ENCODE measurements at places on chromosomes 5 and 9.

DNA sequence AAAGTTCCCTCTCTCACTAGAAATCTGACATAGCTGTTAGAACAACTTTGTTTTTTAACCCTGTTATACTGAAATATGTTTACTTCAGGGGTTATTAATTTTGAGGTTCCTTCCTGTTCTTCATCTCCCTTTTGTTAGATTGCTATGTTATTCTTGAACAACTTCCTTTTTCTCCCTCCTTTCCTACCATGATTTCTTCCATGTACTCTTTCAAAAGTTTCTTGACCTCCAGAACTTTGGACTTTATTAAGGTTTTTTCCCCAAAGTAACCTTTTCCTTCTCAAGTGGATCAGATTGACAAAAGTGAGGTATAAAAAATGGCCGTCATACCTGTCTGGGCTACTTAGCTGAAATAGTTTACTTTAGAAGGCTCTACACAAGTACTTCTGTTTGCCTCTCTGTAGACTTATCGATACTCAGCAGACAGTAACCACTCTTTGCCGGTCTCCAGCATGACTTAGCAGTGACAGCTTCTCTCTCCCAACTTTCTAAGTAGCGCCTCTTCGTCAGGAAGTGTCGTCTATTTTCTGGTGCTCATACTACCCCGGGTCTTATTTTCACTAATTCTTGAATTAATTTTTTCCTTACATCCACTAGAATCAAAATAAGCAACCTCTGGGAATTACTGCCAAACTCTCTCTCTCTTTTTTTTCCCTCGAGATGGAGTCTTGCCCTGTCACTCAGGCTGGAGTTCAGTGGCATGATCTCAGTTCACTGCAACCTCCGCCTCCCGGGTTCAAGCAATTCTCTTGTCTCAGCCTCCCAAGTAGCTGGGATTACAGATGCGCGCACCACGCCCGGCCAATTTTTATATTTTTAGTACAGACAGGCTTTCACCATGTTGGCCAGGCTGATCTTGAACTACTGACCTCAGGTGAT, 19.7 kb downstream of the NFIL3 start:
- DNase-seq: no peak

DNA sequence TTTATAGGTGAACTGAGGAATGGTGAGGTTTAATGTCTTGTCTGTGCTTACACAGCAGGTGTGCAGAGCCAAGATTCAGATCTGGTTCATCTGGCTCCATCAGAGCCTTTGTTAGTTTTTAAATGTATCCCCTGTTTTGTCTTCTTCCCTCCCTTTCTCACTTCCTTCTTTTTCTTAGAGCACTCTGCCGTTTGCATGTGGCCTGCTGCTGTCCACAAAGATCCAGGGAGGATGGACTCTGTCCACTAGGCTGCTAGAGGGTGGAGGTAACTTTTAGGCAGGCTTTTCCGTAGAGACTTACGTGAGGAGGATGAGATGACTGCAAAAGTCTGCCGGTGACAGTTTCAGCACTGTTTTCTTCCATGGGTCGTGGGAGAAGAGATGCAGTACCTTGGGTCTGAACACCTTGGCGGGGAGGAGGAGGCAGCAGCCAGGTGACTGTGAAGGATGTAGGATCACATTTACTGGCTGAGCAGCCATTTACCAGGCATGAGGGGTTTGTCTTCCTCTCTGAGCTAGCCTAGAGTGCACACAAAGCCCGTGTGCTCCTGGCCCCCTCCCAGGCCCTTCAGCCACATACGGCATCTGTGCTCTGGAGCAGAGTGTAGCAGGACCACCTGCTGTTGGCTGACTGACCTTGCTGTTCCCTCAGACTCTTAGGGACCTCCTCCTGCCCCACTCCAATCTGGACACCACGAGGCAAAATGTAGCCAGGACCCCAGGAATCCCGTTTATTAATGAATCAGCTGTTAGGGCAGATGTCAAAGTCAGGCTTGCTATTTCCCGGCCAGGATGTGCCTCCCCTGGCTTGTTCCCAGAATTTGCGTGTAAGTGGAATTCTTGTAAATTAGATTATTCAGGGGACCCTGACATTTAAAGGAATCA, 1.8 kb downstream of the NTMT1 start:
- DNase-seq: no peak

- no peak for DNase-seq
Observed at GRCh38 chr5:9653811-9654210, 23.7 kb upstream of the TAS2R1 start.

GRCh38 chr5:180689071-180689694, 39.8 kb upstream of the FLT4 start:
- DNase-seq: no peak

DNA sequence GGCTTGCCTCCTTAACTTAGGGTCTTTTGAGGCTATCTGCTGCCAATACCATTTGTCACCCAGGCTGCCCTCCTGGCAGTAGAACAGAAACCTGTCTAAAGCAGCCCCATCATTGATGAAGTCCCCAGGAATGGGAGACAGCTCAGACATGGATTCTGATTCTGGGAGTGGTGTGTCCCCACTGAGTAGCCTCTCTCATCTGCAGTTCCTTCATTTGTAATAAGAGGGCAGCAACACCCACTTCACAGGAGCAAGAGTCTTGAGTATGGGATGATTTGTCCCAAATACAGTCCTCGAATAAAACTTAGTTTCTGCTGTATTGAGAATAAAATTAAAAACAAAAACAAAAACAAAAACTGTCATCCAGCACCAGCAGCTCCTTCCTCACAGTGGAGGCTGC, 167.6 kb downstream of the ASTN2 start:
- DNase-seq: peak; percentile 36

DNA sequence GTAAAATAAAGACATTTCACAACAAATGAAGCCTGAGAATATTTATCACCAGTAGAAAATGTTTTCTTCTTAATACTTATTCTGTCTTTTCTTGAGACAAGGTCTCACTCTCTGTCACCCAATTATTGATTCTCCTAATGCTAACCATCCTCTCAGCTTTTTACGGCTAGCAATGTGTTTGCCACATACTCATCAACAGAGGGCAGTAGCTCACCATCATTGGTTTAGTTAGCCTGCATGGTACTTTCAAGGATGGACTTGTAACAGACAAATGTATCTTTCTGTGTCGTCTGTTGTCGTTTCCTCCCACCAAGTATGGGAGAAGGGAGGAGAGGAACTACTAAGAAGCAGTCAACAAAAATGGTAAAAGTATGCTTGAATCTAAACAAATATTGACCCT, 5.9 kb upstream of the ACO1 start:
- peak; percentile 55 for DNase-seq

- no peak for DNase-seq
Observed at GRCh38 chr5:122421374-122422079, 109.5 kb downstream of the SNCAIP start.

GRCh38 chr9:93299418-93300174, 115.7 kb downstream of the WNK2 start:
- peak; percentile 3 for DNase-seq

DNA sequence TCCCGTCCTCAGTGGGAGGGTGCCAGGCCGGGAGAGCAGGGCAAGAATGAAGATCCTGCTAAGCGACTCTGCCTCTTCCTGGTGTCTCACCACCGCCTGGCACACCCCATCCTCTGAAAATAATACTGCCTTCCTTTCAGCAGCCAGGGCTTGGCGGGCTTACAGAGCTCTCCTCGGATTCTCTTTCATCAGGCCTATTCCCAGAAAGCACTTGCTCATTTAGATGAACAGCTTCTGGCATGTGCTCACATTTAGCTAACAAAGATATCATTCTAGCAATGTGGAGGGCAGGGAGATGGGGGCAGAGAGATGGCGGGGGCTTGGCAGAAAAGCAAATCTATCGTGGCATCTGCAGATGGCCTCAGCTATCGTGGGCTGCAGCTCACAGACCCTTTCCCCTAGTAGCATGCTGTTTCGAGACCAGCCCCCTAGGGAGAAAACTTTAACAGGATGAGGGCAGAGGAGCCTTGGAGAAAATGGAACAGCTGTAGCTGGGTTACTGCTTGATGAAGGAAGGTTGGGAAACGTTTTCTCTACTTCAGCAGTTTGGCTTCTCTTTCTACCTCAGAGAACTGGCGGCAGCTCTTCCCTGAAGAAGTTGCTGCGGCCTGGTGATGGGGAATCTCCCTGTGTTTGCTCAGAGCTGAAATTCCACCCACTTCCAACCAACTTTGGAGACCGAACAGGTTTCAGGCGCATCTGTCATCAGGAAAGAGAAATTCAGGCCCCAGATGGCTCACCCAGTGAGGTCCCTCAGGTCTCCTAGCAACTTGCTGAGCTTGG, 102.1 kb downstream of the TMEM174 start:
- no peak for DNase-seq
